Chondrocyte (in vitro differentiated cells): ENCODE measurements at places on chromosomes 1 and 21. TPM values are rescaled to one million over a fixed set of nuclear protein-coding genes. Genes with fewer than 3 reads are reported as not detected.

COL11A1 gene
- 1,010 to 1,354 TPM (median 1,042 TPM) in 3 replicates for total RNA-seq

ARMH1 gene
- total RNA-seq = 1.3 to 2.1 TPM (median 1.7 TPM) in 3 replicates

EXTL1 gene
- 4.3 to 7.9 TPM (median 6.4 TPM) in 3 replicates for total RNA-seq

DRAXIN gene
- total RNA-seq = 0.17 to 0.29 TPM (median 0.18 TPM) in 3 replicates

GPR37L1 gene
- total RNA-seq = not detected in 3 replicates

DNA sequence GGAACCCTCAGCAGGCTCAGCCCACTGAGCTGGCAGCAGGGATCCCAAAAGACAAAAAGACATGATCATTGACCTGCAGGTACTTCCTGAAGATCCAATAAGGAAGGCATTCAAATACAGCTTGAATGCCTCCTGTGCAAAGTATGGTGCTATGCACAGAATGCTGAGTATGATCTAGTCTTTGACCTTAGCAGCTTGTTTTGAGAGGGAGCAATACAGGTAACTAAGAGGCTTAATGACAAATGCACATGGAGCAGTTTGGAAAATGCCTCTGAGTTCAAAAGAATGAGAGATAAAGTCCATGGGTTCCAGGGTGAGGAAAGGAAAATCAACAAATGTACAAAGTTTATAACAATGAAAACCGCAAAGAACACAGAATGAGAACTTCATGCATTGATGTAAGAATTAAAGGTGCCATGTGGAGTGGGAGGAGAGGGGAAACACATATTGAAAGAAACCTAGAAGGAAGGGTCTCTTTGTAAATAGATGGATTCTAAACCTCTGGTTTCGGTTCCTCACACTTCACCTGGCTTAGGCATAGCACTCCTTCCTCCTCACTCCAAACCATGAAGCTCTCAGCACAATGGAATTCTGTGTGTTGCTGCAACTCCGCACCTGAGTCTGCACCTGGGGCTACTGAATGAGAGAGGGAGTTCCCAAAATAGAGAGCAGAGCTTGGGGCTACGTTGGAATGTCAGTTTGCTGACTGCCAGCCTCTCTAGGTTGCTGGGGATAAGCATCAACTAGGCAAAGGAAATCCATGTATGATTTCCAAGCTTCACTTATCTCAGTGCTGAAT lies 77.6 kb downstream of the PLXNA2 start:
- H3K4me3 ChIP-seq = no peak overlapping the region
- H3K4me1 ChIP-seq = peaks cover 48% of the 10 kb centered on the region
- H3K36me3 ChIP-seq = peaks cover 4% of the 10 kb centered on the region
- DNase-seq = no peak
- no peaks in the 10 kb centered on the region for H3K27me3 ChIP-seq

DNA sequence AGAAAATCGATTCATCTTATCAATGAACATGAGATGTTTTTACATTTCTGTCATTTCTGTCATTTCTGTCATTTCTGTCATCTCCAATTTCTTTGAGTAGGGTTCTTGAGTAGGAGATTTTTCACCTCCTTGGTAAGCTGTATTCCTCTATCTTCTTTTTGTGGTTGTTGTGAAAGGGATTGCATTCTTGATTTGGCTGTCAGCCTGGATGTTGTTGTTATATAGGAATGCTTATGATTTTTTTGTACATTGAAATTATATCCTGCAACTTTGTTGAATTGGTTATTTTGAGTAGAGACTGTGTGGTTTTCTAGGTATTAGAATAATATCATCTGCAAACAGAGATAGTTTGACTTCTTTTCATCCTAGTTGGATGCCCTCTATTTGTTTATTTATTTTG lies 1233.7 kb downstream of the PLA2G4A start:
- H3K27ac ChIP-seq = no peak overlapping the region
- H3K4me3 ChIP-seq = no peak overlapping the region
- peaks cover 1% of the 10 kb centered on the region for H3K36me3 ChIP-seq
- H3K4me1 ChIP-seq = peaks cover 9% of the 10 kb centered on the region

GRCh38 chr1:221739018-221739676 lies 2.7 kb downstream of the DUSP10 start:
- no peak overlapping the region for H3K4me3 ChIP-seq
- no peaks in the 10 kb centered on the region for H3K27me3 ChIP-seq
- H3K36me3 ChIP-seq = peaks cover 8% of the 10 kb centered on the region
- DNase-seq = no peak
- H3K4me1 ChIP-seq = peaks cover 6% of the 10 kb centered on the region

DNA sequence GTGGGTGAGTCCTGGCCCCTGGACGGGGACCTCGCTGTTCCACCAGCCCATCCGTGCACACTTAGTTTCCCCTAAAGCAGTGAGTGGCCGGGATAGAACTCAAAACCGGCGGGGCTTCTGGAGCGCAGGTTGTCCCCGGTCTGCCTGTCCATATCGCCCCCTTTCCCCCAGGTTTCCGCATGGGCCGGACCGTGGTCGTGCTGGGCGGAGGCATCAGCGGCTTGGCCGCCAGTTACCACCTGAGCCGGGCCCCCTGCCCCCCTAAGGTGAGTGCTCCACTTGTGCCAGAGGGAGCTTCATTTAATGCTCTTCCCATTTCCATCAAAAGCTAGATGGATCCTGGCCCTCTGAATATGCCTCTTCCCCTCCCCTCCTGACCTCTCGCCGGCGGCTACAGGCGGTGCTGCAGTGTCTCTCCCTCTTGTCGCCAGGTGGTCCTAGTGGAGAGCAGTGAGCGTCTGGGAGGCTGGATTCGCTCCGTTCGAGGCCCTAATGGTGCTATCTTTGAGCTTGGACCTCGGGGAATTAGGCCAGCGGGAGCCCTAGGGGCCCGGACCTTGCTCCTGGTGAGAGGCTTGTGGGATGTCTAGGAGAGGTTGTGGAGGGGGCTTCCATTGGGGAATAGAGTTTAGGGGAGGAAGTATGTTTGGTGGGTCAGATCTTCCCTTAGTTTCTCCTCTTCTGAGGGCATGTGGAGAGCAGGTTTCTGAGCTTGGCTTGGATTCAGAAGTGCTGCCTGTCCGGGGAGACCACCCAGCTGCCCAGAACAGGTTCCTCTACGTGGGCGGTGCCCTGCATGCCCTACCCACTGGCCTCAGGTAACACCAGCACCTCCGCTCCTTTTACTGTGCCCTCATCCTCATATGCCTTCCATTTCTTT lies 683 bp downstream of the PPOX start:
- peak overlapping the region; percentile 89 for H3K4me3 ChIP-seq
- peaks cover 15% of the 10 kb centered on the region for H3K36me3 ChIP-seq
- peak overlapping the region; percentile 99 for H3K27ac ChIP-seq
- peaks cover 32% of the 10 kb centered on the region for H3K4me1 ChIP-seq
- DNase-seq = peak; percentile 78

DNA sequence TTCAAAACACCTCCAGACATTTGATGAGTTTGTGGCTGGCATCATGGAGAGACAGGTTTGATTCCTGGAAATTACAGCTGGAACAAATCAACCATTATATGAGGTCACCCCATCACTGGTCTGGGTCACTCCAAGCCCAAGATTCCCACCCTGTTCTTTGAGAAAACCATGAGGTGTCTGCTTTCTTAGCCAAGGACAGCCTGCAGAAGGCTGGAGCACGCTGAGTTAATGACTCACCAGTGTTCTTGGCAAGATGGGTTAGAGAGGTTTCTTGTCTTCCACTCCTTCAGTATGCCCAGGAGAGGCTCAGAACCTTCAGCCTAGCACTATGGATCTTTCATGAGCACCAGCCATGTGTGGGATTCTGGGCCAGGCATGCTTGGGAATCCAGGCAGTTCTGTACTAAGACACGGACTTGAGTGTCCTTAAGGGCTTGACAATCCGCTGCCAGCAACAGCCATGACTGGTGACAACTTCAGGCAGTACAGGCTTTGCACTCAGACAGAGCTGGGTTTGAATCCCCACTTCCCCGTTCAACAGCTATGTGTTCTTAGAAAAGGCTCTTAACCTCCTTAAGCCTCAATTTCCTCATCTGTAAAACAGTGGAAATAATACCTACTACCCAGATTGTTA lies 43.9 kb downstream of the GRHL3 start:
- H3K4me3 ChIP-seq = no peak overlapping the region
- H3K27me3 ChIP-seq = no peaks in the 10 kb centered on the region
- H3K4me1 ChIP-seq = peaks cover 45% of the 10 kb centered on the region
- H3K36me3 ChIP-seq = no peaks in the 10 kb centered on the region

- H3K4me3 ChIP-seq = no peak overlapping the region
- no peaks in the 10 kb centered on the region for H3K4me1 ChIP-seq
- H3K27ac ChIP-seq = no peak overlapping the region
- no peak for DNase-seq
Observed at GRCh38 chr1:113442131-113442530, 51.8 kb downstream of the MAGI3 start.

GRCh38 chr1:47976728-47977127 lies 20.5 kb downstream of the TRABD2B start:
- DNase-seq = no peak
- no peak overlapping the region for H3K27ac ChIP-seq
- peaks cover 2% of the 10 kb centered on the region for H3K36me3 ChIP-seq
- no peaks in the 10 kb centered on the region for H3K4me1 ChIP-seq
- peaks cover 39% of the 10 kb centered on the region for H3K27me3 ChIP-seq
